ENCODE measurements at places on chromosomes 5 and 9.

DNA sequence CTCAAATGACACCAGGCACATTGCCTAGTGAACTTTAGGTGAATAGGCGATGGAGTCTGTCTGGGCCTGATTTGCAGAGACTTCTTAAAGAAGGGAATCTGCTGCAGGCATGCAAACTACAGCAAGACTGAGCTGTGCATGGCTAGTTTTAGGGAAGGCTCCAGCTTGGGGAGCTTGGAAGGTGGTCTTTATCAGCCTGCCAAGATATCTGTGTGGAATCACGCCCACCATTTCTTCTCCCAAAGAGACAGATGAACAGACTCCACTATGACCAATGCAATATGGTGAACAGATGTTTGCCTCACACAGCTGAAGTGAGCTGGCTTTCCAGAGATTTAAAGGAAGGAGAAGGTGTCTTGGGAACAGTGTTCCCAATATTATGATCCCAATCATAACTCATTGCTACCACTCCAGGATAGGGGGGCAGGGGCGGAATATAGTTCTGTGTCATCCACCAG is 129.0 kb upstream of the HMHB1 start:
- DNase-seq = no peak

- no peak for DNase-seq
These were observed 14.5 kb downstream of the TNFSF15 start for GRCh38 chr9:114791312-114791711.

DNA sequence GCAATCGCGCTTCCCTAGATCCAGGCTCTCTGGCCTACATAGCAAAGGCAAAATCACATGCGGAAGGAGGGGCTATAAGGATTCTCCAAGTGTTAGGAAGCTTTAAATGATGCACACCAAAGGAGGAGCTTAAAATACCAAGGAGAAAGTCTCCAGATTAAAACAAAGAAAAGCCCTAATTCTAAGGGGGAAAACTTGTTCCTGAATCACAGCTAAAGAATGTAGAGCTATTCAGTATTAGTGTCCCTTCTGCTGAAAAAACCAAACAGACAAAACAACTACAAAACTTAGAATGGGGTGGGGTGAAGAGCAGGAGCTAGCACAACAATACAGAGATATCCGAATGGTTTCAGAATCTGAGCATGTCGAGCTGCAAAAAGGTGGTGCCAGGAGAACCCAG is 213.7 kb downstream of the DCP2 start:
- no peak for DNase-seq

DNA sequence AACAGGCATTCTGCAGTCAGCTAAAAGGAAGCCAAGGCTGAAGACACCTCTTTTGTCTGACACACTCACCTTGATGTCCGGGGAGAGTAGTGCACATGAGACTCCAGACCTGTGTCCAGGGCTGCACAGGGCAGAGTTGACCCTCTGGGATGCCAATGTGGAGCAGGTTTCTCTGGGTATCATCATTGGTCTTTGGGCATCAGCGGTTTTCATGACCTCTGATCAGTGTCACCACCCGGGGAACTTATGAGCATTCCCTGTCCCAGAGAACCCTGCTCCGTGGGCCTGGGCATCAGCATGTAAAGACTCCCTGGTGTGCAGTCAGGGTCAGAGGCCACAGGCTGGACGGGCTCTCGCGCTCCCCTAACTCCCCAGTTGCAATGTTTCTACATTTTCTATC is 80.2 kb downstream of the NSUN2 start:
- DNase-seq = no peak

DNA sequence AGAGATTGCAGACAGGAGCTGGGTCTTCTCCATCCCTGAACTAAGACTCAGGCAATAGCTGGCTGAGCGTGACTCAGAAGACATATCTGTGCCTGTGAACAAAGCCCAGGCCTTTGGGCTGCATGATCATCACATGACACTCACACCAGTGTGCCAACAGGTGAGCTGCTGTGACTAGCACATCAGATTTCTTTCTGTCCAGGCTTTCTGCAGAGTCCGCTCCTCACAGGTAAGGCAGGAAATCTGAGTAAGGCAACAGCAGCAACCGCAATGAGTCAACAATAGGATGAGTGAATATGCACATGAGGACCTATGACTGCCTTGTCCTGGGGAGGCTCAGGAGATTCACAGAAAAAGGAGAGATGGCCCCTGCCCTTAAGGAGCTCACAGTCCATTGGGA is 293.6 kb downstream of the ACTL7B start:
- no peak for DNase-seq

- no peak for DNase-seq
These were observed 73.0 kb upstream of the SLC25A51 start for GRCh38 chr9:37976714-37977477.

DNA sequence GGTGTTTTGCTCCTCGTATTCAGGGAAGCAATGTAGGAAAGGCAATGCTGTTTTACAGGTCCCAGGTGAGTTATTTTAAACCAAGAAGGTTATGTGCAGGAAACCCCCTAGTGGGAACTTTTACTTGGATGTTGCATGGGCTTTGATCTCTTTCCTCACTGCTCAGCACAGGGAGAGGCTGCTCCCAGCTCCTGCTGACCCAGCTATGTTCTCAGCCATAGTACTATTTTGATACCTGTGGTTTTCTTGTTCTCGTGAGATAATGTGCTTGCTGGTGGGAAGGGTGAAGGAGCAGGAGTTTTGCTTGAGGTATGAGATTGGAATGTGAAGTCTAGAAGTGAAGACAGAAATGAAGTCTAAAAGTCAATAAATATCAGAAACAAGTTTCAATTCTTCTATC is 265.6 kb upstream of the FBXL7 start:
- DNase-seq = no peak

- DNase-seq = no peak
These were observed 10.1 kb upstream of the ADRB2 start for GRCh38 chr5:148816357-148816756.

DNA sequence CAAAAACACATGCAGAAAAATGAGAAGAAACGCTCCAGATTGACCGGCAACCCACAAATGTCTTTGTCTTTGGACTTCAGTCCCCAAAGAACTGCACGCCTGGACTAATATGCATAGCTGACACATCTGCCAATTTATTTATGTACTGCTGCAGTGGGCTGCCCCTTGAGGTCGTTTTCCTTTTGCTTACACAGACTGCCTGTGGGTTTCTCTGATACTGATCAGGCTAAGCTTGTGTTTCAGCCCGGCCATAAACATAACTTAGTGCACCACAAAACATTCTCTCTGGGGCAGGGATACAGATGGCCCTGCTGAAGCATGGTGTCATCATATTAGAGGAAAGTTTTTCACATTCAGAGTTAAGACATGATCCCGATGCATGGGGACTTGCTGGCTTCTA is 75.4 kb downstream of the NUDT12 start:
- no peak for DNase-seq

- no peak for DNase-seq
These were observed 83.3 kb downstream of the SUSD1 start for GRCh38 chr9:112091810-112092209.

- no peak for DNase-seq
These were observed 7.9 kb upstream of the OXCT1 start for GRCh38 chr5:41878173-41878572.

DNA sequence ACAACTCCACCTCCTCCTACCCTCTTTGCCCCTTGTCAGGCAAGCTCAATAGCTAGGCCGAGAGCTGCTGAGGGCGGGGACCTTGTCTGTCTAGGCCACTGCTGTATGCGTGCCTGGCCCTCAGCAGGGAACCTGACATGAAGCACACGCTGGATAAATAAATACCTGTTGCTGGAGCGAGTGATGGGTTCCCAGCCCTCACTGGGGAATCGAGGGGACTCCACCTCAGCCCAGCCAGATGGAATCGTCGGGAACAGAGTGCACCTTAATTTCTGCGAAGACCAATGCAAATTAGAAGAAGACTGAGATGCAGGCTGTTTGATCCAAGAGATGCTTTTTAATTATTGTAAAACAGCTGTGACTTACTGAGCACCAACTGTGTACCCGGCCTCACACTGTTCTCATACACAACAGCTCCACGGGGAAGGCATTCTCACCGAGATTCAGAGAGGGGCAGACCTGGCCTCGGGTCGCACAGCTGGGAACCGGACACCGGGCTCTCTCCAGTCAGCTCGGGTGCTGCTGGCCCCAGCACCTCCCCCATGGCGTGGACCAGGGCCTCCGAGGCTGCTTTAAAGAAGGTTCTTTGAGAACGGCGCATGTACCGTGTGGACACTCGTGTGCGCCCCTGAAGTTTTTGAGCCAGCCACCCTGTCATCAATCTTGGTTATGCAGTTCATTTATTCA is 109.7 kb upstream of the IER5L start:
- DNase-seq = no peak

DNA sequence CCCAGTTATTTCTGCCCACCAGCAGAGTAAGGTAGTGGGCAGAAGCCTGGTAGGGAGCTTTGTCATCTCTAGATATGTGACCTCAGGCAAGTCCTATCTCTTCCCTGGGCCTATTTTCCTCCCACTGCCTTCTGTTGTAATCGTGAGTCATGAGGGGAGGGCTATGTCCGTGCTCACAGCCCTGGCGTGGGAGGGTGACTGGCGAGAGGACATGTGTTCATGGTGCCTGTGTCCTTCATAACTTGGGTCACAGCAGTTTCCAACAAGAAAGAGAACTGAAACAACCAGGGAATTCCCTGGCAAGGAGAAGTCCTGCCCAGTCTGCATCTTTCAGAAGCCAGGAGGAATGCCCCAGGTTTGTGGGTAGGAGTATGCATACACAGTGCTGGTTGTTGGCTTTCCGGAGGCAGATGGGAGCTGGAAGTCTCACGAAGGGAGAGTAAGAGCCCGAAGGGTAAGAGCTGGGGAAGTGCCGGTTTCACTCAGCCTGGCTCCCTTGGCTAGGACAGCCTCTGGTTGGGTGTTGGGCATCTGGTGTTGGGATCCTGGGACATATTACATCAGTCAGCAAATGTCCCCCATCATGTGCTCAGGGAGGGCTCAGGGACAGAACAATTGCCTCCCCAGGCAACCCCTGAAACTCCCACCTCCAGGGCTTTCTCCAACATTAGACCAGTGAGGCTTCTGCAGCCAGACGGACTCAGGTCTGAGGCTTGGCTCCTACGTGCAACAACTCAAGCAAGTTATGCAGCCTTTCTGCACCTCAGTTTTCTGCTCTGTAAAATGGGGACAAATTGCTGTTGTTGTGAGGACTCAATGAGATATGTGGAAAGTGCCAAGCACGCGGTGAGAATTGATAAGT is 4.3 kb upstream of the TIFAB start:
- DNase-seq = no peak

DNA sequence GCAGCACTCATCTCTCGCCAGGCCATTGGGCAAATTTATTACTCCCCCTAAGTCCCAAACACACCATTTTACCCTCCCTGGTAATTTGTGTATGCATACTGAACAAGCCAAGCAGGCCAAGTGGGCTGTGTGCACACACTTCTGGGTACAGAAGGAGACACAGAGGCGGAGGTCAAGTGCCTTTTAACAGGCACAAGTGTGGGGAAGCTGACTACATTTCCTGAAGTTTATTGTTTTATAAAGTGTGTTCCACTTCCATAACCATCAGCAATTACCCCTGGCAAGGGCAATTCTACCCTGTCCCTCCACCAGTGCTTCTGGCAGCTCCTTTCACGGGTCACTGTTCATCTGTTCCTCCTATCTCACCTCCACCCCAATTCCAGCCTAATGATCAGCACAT is 93.9 kb downstream of the SETX start:
- no peak for DNase-seq

DNA sequence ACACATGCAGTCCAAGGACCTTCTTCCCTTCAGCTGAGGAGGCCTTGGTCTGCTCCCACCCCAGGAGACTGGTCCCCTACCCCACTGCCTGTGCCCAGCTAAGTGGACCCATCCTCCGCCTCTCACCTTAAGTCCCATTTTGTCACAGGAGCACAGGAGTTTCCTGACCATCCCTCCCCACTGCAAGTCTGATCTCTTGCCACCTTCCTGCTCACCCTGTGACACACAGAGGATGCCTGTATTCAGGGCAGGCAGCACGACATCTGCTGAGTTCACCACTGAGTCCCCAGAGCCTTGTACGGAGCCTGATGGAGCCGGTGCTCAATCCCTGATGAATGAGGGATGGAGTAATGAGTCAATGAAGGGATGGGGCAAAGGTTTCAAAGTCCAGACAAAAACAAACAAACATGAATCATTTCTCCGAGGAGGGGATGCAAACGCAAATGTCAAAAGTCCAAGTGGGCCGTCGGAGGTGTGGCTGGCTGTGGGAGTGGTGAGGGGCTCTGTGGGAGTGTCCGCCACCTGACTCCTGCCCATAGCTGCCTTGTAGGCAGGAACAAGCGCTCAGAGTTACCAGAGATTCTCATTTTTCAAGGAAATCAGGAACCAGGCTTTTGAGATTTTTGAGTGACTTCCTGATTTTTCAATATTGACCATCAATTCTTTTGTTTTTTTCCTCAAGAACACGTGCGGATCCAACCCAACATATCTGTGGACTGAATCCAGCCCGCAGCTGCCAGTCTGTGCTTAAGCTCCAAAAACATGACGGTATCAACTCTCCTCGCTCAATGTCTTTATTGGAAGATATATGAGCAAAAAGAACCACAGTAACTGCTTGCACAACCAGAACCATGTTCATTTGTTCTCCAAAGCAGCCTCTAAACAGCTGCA is 4.4 kb downstream of the RAPGEF1 start:
- no peak for DNase-seq

DNA sequence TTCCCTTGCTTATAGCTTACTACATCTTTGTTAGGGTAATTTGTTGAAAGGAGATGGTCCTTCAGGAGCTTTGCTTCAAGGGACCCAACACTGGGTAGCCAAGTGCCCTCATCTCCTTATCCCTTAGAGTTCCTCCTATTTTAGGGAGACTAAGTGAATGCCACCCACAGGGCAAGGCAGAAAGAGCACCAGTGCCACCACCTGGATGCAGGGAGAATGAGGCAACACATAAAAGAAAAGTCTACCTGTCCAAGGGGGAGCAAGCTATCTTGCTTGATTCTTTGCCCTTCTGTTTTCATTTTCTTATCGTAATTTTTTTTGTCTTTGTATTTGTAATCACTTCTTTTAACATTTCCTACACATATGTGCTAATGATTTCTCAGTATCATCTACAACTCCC is 205.5 kb downstream of the NPR3 start:
- DNase-seq = no peak

DNA sequence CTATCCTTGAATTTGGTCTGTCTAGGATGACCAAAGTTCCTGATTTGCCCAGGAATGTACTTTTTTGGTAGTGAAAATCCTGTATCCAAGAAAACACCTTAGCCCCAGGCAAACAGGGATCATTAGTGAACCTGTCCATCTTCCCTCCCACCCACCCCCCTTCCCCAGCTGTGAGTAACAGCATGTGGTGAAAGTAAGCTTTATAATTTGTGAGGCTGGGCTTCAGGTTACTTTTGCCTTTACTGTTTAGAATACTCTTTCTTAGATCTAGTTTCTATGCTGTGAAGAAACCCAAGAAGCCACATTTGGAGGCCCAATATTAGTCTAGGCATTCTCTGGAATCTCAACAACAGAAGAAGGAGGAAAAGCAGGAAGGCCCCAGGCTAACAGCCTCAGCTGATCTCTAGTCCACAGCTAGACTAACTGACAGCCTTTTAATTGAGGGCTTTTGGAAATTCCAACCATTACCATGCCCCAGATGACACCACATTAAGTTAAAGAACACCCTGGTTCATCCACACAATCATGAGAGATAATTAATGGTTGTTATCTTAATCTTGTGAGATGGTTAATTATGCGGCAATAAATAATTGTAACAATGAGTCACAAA is 703.0 kb upstream of the NUDT12 start:
- DNase-seq = no peak
